Skin of body (tissue), 3 donors: ENCODE measurements at places on chromosomes 6 and 20.

DNA sequence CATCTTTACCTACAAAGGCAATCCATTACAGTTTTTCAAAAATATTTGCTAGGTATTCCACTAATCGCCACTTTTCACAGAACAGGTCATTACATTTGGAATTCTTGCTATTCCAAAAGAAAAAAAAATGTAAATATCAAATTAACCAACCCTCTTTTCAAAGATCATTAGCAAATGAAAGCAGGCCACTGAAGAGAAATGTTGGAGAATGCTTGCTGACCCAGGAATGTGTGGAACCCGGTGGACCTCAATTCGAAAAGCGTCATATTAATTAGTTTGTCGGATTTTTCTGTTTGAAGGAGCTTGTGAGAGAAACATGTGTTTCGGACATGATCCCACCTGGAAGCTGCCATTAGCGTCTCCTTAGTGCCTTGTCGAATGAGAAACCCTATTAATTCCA lies 27.9 kb upstream of the SERPINB9 start:
- DNase-seq = no peak

GRCh38 chr6:50007819-50008218 lies 14.0 kb downstream of the DEFB110 start:
- no peak for DNase-seq

GRCh38 chr6:160457823-160458222 lies 109.6 kb downstream of the SLC22A3 start:
- DNase-seq = no peak

- DNase-seq = no peak
Measured at GRCh38 chr6:45442716-45443115, 65.0 kb upstream of the SUPT3H start.

GRCh38 chr6:40819182-40819834 lies 219.7 kb downstream of the UNC5CL start:
- DNase-seq = no peak

- DNase-seq = no peak
Measured at GRCh38 chr6:16712255-16712930, 48.9 kb downstream of the ATXN1 start.

DNA sequence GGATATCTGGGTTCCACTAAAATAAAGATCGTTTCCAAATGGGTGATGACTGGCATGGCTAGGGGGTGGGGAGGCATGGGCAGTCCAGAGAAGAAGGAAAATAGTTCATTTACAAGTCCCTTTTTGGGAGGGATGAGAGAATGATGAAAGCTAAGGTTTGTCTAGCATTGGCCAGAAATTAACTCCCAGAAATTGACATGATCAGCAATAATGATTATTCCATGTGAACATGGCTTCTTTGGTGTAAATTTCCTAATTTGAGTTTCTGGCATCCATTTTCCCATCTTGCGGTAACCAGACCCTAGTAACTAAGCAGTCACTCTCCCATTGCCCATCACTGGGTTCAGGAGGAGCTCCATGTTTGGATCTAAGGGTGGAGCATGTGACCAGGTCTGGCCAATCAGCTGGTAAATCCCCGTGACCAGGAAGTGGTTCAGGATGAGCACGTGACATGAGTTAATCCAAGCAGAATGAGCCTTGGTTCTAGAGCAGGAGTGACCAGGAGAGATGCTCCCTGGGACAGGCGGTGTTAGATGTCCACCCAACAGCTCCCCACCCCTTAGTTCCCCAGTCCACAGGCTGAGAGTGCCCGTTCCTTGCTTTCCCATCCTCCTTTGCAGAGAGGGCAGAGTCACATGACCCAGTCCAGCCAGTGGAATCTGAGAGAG lies 512.7 kb downstream of the PREX1 start:
- DNase-seq = no peak

GRCh38 chr6:93790981-93791380 lies 371.6 kb upstream of the EPHA7 start:
- DNase-seq = no peak

DNA sequence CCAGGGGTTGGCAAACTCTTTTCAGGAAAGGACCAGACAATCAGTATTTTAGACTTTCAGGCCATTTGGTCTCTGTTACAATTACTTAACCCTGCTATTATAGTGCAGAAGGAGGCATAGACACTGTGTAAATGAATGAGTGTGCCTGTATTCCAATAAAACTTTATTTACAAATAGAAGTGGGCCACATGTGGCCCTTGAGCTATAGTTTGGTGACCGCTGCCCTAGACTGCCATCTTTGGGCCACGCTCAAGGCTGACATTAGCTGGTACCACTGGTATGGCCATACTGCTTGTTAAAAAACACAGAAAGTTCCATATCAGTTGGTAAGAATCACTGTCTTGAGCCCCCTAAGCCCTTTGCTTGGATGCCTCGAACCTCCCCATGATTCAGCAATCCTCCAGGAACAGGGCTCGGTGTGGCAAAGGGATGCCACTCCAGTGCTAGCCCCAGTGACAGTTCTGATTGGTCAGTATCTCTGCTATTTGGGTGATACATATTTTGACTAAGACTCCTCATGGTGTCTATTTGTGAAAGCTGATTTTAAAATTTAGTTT lies 23.3 kb upstream of the SNRNP48 start:
- no peak for DNase-seq

DNA sequence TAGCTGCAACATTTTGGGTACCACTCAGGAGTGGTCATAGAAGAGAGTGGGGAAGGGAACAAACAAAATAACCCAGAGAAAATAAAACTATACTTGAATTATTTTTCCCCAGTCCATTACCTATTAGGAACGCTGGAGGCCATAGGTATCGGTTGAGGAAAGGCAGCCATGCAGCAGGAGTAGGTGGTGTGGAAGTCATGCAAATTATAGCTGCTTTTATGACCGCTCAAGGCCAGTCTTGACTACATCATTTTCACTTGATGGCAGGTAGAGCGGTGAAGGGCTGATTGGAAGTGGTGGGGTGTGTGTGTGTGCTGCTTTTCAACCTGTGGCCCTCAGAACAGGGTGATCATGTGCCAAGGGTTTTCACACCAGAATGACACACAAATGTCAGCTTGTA lies 36.5 kb upstream of the KIF13A start:
- no peak for DNase-seq

DNA sequence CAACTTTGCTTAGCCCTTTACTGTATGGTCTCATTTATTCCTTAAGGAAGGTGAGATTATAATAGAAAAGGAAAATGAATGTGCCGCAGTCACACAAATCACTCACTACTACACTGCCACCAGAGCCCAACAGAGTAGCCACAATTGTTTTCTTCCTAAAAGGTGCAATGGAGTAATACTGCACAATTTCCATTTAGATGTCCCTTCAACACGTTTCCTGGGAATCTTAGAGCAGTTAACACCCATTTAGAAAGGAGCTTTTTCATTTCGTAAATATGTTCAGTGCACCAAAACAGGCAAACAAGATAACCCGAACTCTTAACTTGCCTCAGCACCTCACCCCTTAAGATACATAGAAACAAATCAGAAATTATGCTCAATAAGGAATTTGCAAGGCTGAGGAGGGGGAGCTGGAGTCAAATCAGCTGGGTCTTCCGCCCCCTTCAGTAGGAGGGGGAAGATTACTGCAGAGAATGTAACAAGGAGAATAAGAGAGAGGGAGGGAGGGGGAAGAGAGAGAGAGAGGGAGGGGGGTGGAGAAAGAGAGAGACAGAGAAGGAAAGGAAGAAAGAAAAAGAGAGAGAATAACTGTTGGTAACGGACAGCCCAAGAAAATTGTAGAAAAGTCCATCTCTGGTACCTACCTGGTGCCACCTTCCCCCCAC lies 155.5 kb downstream of the BCAS1 start:
- peak; percentile 82 for DNase-seq

- DNase-seq = no peak
Measured at GRCh38 chr20:24810676-24811407, 138.2 kb upstream of the CST7 start.

GRCh38 chr6:43636308-43636659 lies 644 bp downstream of the MAD2L1BP start:
- DNase-seq = no peak

- no peak for DNase-seq
Measured at GRCh38 chr6:131427434-131428058, 145.5 kb upstream of the ARG1 start.

GRCh38 chr6:5054245-5054873 lies 30.8 kb upstream of the PPP1R3G start:
- DNase-seq = peak; percentile 96

DNA sequence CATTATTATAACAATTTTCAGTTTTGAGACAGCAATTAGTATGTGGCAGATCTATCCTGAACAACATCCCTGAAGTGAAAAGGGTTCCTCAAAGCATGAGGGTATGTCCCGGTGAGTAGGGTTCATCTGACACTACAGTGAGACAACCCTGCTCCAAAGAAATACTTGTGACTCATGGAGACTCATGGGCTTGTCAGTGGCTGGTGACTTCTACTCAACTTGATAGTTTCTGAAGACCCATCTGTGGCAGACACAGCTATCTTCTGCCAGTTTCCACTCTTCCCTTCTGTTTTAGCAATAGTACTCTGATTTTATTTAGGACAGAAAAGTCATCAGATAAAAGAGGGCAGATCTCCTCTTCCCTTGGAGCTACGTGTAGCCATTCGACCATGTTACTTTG lies 41.4 kb downstream of the MAP3K7 start:
- DNase-seq = no peak

DNA sequence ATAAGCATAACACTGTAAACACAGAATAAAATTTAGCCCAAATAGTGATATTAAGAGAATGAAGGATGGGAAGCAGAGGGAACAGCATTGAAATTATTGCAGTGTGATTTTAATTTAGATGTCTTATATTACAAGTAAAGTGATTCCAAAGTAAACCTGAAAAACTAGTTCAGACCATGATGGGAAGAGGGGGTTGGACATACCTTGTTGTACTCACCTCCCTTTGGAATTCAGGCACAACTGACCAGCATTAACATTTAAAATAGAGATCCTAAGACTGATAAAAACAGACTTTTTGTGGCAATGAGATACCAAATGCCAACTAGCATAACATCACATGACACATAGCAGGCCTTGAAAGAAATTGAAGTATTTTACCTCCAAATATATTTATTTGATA lies 262.6 kb upstream of the PRND start:
- no peak for DNase-seq

- no peak for DNase-seq
Measured at GRCh38 chr6:5998236-5998635, 8.5 kb downstream of the NRN1 start.

- DNase-seq = no peak
Measured at GRCh38 chr6:46325561-46326530, 155.1 kb upstream of the ENPP5 start.

DNA sequence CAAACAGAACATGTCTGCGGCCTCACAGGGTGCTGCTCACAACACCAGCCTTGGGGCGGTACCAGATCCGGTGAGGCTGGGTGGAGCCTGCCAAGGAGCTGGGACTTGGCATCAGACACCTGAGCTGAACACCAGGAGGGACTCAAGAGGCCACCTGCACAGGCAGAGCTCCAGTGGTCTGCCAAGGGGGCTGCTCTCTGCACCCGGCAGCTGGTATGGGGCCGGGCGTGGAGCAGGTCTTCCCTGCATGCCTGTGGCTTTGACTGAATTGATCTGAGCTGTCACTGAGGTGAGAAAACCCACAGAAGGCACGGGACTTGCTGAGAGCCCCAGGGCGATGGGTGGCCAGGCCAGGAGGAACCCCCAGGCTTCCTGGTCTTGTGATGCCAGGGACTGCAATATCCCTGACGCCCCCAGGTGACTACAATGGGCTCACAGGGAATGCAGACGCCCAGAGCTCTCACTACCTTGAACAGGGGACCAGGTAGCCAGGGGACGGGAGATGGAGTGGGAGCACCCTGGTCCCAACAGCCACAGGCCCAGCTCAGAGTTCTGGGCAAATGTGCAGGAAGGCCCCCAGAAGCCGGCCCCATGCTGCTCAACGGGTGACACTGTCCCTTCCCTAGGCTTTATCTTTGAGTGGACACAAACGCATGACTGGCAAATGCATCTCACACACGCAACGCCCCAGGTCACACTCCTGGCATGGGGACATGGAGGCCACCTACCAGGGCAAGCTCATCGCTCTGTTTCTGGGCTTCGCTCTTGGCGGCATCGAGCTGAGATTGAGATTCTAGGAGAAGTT lies 48.2 kb downstream of the DSTN start:
- DNase-seq = no peak

DNA sequence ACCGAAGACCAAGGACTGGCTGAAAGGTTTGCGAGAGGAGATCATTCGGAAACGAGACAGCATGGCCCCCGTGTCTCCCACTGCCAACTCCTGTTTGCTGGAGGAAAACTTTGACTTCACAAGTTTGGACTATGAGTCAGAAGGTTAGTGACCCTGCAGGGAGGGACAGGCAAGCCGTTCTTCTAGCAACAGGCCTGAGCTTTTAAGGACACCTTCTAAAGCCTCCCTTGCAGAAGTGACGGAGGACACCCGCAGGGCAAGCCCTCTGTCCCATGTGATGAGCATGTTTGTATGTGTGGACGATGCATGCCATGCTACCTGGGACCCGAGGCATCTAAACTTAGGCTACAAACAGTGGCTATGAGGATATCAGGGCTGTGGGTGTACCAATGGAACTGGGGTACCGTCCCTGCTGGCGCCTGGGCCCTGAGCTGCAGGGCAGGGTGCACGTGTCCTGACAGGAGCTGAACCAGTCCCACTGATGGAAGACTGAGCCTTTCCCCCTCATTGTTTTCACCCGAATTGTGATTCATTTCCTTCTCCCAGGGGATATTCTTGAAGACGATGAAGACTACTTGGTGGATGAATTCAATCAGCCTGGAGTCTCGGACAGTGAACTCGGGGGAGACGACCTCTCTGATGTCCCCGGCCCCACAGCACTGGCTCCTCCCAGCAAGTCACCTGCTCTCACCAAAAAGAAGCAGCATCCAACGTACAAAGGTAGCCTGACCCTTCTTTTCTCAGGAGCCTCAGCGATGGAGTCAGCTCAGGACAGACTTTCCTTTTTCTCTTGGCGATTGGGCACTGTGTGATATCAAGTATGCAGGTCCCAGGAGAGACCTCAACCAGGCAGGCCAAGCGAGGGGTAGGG lies 84.4 kb downstream of the SERAC1 start:
- no peak for DNase-seq
